ENCODE measurements at places on chromosomes 7 and 10.
A peak's percentile ranks its signal among the peaks of the same experiment; 100 is the strongest.

DNA sequence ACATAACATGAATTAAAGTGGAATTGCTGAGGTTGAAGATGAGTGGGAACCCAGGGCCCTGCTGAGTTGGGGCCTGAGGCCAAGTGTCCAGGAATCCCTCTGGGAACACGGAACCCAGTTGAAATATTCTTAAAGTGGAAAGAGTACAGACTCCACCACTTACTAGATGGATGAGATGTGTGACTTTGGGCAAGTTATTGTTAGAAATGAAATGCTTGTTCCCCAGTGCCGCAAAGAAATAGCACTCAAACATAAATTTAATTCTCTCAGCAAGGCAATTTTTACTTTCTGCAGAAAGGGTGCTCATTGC, 54.5 kb downstream of the CCNY start:
- DNase-seq = no peak

DNA sequence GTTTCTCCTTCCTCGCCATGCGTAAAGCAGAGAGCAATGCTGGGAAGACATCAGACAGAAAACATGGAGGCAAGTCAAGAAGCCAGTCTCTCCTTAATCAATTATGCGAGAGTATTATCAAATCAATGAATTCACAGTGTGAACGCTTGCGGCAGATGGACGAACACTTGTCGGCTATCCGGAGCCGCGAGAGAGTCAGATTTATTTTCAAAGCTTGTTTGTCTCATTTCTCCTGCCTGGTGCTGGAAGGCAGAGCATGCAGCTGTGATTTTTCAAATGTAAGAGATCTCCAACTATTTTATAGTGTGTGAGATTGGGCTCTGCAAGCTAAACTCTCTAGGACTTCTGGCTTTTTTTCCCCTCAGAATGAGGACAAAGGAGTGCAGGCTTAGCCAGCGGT, 252.3 kb downstream of the SNX10 start:
- DNase-seq = no peak

DNA sequence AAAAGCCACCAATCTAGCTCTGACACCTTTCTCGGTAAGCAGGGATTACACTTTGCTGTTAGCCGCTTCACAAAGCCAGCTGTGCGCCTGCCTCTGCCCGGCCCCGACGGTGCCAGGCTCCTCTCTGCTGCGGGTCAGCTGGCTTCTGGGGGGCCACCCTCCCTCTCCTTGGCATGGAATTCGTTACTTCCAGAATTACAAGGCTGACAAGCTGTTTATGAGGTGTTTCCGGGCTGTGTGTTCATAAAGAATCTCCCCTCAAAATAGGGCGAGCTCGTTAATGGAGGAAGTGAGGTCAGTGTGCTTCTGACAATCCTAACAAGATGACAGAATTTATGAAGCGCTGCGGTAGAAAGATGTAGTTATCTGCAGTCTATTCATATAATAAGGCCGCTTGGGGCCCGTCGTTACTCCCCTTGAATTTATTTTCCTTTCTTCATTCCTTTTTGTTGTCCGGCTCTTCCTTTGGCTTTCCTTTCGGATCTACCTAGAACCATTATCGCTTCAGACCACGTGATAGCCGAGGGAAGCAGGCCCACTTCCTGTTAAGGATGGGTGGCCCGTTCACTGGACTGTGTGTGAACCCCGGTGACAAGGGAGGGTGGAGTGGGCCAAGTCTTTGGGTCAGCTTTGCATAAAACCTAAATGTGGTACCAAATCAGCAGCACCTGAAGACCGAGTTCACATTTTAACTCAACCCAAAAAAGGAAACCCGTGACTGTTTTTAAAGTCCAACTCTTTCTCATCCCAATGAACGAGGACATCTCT, 273.0 kb upstream of the YAE1 start:
- DNase-seq = no peak

DNA sequence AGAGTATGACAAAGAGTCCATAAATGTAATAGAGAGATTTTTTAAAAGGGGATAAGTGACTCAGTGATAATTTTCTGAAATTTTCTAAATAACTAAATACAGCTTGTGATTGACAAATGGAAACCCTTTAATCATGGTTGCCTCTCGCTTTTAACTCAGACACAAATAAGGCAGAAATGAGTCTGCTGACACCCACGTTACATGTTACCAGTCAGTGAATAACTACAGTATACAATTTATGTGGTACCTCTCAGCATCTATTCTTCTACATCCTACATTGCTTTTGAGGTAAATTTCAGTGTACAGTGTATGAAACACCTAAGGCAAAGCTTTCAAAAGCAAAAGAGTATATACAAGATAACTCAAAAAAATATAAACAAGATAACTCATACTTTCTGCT, 4.2 kb downstream of the NSUN6 start:
- DNase-seq = no peak

- no peak for DNase-seq
These were observed 200.5 kb upstream of the KIAA1217 start for GRCh38 chr10:24008164-24009091.

DNA sequence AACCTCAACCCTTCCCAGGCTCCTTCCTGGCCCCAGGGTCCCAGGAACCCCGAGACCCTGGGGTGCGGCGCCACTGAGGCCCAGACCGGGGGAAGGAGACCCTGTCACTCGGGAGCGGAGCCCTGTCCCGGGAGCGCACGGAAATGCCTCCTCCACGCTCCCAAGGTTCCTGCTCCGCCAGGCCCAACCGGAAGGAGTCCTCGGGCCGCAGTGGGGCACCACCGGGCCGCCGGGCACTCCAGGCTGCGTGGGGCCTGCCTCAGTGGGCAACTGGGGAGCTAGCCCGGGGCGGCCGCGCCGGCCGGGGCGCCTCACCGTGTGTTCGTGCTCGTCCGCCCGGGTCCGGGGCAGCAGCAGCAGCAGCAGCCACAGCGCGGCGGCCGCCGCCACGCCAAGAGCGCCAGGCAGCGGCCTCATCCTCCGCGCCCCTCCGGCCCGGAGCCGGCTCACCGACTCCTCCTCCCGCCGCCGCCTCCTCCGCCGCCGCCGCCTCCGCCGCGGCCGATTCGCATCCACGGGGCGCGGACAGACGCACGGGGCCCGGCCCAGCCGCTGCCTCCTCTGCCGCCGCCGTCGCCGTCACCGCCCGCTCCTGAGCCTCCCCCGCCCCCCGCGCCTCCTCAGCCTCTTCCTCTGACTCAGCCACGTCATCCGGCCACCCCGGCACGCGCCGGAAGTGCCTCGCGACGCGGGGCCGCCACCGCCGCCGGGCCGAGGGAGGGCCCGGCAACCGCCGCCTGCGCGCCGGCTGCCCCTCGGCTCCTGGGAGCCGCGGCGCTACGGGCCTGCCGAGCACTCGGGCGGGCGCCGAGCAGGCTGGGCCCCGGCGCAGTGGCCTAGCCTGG, at the start of gene TM9SF3:
TM9SF3 (minus strand) TSS at position 594 of the 845 bp plus-strand sequence; CDS start at position 417, 177 bp downstream.
- peak; percentile 93 for DNase-seq

GRCh38 chr10:13483073-13483472, 45.7 kb downstream of the BEND7 start:
- DNase-seq = no peak

- no peak for DNase-seq
These were observed 1131.4 kb downstream of the XPNPEP1 start for GRCh38 chr10:108791794-108792474.

- DNase-seq = no peak
These were observed 89.3 kb downstream of the FANK1 start for GRCh38 chr10:125985557-125986240.

DNA sequence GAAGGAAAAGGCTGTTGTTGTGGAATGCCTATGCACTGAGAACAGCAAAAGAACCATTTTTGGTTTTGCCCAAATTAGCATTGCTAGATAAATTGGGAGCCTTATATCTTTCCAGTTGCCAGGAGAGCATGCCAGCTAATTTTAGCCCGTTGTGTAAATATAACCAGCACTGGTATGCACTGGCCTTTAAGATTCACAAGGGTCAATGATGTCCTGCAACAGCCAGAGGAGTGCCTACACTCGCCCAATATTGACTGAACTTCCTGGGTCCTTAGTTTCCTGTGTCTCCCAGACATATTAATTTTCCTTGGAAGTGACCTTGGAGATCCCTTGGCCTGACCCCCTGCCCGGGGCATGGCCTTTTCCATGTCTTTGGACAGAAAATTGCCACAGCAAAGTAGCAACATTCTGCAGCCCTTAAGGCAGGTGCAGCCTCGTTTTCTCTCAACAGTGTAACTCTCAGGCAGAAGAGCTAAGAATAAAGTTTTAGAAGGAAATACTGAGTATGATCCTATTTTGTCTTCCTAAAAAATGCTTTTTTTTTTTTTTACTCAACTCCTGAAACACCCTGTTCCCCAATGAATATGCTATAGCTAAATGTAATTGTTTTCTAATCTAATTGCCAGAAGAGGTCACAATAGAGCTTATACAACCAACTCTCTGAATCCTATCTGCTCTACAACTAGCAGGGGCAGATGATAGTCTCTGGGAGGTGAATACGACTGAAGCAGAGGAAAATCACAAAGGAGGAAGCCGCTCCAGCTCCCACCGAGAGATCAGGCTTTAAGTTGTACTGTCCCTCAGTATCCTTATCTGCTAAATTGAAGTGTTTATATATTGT, 131.9 kb upstream of the PCGF5 start:
- no peak for DNase-seq

DNA sequence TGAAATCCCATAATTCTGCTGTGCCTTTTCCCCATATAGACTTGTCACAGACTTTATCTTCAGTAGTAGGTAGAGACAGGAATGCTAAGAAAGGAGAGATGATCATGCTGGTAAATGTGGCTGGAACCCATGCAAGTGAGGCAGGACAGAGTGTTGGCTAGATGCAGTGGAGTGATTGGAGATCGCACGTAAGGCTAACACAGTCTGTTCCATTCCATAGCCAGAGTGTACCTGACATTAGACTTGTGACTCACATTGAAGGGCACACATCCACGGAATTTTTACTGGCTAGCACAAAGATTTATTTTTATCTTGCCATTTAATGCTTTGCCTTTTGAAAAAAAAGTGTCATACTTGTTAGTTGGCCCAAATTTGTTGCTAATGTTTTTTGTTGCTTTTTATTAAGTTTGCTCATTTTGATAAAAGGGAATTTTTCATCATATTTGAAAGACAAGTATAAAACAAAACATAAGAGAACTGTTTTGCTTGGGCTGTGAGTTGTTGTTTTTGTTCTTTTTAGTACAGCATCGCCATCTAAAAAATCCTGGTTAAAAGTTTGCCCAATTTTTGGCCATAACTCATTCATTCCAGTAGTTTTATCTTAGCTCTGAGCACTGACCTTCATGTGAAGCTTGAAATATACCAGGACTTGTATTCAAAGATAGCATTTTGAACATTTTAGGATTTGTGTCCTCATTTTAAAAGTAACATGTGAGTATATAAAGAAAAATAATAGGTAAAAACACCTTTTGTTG, 81.0 kb downstream of the CPED1 start:
- no peak for DNase-seq

GRCh38 chr7:124954790-124955189, 25.2 kb upstream of the POT1 start:
- DNase-seq = no peak

GRCh38 chr7:151133266-151133985, 34.1 kb downstream of the GBX1 start:
- no peak for DNase-seq

DNA sequence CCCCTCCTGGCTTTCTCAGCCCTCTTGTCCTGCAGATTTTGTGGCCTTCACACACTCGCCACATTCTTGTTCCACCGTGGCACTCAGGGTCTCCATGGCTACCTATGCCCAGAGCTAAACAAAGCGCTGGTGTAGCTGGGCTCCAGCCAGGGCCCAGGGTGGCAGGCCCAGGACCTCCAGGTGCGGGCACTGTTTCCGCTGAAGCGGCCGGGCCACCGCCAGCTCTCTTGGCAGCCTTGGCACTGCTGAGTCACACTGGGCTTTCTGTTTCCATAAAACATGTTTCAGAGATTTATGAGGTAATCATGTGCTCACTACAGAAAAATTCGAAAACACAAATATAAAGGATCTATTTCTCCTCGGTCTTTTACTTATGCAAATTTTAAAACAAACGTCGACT, 51.3 kb downstream of the AOC1 start:
- no peak for DNase-seq

- no peak for DNase-seq
These were observed 637.4 kb downstream of the REEP3 start for GRCh38 chr10:64158551-64158950.

DNA sequence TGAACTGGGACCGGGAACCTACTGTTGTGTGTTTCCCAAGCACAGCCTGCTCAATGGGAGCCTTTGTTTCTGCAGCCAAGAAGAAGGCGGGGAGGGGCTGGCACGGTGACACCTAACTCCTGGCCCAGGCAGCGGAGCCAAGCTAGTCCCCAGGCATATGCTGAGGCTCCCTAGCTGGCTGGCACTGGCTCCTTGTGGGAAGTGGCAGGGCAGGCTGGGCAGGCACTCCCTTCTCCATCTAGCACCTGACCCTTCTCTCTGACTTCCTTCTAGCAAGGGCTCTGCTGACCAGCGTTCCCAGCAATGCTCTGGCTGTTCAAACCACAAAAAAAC, 325.0 kb downstream of the PLXNA4 start:
- no peak for DNase-seq

DNA sequence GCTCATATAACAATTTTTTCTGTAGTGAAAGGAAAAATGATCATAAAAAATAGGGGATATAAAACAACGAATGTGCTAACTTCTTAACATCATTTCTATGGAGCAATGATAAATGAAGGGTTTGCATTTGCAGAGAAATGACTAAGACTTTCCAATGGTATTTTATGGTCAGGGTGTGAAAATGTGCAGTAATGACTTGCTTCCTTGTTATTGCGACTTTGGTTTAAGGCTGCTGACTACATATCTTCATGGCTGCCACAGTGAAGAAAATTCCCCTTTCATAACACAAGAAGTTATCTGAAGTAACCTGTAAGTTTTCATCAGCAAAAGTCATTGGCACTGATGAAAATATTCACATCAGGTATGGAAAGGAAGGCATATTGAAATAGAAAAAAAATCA, 166.1 kb upstream of the NRG3 start:
- DNase-seq = no peak

DNA sequence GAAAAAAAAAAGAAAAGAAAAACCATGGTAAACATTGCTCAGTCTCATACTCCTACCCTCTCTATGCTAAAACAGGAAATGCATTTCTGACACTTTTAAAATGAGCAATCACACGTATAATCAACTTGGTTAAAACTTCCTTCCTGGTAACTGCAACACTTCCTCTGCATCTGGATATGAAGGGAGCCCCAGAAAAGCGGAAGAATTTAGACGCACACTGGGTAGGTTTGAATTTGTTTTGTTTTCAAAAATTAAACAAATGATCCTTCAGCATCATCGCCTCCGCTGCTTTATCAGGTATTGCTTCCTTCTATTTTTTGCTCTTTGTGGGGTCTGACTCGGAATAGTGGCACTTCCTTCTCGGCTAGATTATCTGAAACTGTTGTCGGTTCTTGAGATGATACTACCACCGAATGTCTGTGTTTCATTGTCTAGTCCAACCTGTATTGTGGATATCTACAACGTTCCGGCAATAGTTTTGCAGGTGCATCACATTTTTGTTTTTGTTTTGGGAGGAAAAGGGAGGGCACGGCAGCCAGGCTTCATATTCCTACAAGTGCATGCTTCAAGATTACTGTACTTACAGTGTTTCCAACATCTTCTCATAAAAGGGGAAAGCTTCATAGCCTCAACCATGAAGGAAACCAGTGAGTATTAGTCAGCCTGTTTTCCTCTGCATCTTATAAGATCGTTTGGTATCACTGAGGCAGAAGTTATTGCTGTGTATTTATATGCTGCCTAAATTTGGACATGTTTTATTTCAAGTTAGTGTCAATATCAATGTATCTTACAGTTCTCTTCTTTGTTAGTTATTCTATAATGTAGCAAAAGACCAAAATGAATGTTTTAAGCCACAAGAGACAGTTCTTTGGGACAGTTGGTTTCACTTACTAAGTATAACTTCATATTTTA, at the start of gene PIK3CG:
PIK3CG (plus strand) TSS at position 153 of the 912 bp plus-strand sequence. CDS start 2,280 bp downstream, outside the sequence.
- DNase-seq = no peak

GRCh38 chr10:97903128-97904017, 53.7 kb downstream of the GOLGA7B start:
- no peak for DNase-seq

All from stimulated activated CD4-positive, alpha-beta T cell treated with anti-CD3 and anti-CD28 coated beads, Interleukin-2, amount 100 ng/mL, for 4 hours (primary cell).